MCF 10A (cell line): ENCODE measurements at places on chromosomes 12 and 14. TPM values are rescaled to one million over a fixed set of nuclear protein-coding genes. Genes with fewer than 3 reads are reported as not detected.

Gene ASCL1
- not detected in 2 replicates for total RNA-seq

DNA sequence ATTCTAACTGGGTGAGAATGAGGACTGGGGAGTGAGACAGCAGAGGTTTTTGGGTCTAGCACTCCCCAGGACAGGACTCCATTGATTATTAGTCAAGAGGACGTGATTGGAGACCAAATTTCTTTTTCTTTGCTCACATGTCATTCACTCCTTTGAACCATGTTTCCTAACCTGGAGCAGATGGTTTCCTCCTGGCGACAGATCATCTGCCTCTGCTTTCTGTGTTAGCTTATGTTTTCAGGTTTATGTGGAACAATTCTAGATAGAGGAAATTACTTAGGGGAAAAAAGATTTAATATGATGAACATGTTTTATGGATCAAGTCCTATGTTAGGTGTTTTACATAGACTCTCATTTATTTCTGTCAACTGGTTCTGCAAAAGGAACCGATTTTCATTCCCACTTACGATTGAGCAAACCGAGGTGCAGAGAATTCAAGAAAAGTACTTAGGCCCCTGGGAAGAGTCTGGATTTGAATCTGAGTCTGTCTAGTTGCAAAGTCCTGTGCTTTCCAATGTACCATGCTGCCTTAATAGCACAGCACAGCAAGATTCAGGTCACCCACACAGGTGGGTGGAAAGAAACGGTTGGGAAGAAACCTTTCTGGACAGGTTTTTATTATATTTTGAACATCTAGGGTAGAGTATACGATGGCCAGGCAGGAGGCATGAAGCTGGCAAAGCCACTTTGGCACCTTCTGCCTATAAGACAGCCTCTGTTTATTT lies 30.8 kb downstream of the SMOC1 start:
- DNase-seq: no peak

Gene INHBC
- total RNA-seq: not detected in 2 replicates

Gene KSR2
- 0.02 TPM in 1 of 2 replicates, not detected in the other for total RNA-seq

- DNase-seq: peak; percentile 8
Observed at GRCh38 chr14:92585981-92586937, 72.7 kb downstream of the RIN3 start.

Gene MGP
- 1.3 and 4.8 TPM in 2 replicates for total RNA-seq

- peak; percentile 69 for DNase-seq
Observed at GRCh38 chr12:108856428-108857157, 790 bp downstream of the SSH1 start.

- no peak for DNase-seq
Observed at GRCh38 chr12:96176575-96176974, 17.6 kb upstream of the ELK3 start.

Gene SLCO1C1
- total RNA-seq: not detected in 2 replicates

DNA sequence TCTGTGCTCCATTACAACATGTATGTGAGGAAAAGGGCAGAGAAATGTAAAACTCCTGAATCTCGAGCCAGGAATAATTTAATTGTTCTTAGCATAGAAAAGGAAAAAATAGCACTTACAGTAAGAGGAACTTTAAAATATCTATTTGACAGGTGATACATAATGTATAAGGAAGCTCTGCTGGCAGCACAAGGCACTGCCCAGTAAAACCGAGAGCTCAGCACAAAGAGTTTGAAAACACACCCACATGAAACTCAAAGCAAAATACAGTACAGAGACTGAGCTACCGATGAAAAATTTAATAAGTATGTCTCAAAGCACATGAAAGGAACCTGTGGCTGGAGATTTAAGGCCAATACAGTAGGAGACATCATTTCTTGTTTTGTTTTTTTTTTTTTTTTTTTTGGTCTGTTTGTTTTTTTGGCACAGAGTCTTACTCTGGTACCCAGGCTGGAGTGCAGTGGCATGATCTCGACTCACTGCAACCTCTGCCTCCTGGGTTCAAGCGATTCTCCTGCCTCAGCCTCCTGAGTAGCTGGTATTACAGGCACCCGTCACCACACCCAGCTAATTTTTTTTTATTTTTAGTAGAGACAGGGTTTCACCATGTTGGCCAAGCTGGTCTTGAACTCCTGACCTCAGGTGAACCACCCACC lies 19.2 kb downstream of the CLIP1 start:
- DNase-seq: no peak

DNA sequence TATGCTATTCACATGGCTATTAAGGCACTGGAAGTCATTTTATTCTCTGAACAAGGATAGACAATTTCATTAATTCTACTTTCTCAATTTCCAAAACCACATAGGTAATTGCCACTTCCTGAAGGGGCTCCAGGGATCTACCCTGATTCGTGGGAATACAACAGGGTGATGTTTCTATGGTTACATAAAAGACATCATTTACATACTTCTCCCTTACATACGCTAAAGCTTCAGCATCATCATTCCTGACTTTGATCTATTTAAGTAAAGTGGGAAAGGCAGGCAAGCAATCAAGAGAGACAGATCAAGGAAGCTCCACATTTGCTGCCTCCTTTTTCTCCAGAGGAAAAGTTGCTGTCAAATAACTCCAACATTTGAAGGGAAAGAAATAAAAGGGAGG lies 118.8 kb upstream of the SINHCAF start:
- no peak for DNase-seq

- no peak for DNase-seq
Observed at GRCh38 chr14:80605536-80605935, 336.0 kb downstream of the CEP128 start.

DNA sequence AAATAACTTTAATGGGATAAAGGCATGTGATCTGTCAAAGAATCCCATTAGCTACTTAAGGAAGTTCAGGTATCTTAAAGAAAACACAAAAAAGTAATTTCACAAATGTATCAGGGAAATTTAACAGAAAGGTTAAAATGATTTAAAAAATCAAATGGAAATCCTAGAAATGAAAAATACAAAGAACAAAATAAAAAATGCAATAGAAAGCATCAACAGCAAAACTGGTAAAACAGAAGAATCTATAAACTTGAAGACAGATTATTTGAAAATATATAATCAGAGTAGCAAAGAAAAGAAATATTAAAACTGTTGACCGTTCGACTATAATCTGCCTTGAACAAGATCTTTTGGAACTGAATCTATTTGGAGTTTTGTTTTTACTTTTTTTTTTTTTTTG lies 279.4 kb upstream of the SYT1 start:
- DNase-seq: no peak

DNA sequence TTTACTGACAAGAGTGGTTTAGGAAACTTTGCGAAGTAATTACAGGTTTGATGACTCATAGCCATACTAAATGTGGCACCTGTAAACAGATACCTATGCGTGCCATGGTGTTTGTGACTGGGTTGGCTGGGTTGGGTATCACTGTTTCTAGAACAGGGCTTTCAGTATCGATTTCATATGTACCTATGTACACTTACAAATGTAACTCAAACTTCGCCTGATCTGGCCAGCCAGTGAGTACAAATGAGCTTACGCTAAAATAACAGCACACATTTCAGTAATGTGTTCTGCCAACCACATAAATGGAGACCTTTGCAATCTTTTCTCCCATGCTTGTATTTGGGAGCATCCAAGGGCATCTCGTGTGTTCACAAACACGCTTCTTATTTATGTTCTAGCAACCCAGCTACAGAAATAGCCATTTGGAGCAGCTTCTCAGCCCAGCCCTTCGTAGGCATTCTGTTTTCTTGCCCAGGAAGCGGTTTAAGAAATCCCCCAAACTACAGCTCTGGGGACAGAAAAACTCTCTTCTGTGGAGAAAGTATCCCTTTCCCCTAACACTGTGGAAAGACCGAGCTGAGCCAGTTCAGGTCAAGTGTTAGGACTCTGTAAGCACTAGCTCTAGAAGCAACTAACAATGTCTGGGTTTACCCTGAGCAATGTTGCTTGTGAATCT lies 42.3 kb upstream of the MDM1 start:
- DNase-seq: peak; percentile 50

Gene EPS8
- total RNA-seq: 85.3 and 96.2 TPM in 2 replicates

GRCh38 chr12:5008661-5009060 lies 35.0 kb upstream of the KCNA5 start:
- no peak for DNase-seq

DNA sequence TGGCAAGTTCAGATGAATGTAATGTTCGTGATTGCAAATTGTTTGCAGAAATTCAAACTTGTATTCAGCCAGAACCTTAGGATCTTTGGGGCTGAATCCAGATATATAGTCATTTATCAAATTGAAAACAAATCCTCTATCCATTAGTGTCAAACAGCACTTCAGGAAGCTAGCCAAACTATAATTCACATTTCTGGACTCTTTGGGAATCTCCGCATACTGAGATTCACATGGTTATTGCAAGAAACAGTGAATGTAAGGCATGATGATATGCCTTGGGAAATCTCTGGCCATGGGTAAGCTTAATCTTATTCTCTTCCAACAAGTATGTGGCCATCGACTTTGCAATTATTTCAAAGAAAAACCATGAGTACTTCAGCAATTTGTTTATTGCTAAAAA lies 98.5 kb downstream of the KLHL28 start:
- DNase-seq: no peak

DNA sequence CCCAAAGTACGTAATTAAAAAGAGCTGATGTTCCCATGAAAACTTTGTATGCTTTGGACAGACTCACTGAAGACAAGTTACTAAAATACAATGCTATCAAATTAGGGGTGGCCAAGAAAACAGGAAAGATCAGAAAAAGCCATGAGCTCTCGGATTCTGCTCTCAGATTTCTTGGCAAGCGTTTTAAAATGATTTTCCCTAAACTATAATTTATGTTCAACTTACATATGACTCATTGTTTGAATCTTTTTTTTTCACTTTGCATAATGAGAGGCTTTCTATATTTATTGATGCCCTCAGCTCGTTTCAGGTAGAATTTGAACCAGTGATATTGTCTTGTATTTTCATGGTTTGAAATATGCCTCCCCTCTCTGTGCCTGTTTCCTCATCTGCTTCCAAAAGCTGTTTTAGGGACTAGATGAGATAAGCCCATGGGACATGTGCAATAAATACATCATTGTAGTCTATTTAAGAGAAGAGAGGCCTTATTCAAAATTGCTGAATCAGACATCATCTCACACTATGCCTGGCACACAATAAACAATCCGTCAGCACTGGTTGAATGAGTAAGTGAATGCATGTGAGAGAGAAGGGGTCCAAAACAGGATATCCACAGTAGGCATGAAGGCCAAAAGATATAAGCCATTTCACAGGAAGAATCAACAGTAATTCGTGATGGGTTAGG lies 4.7 kb upstream of the IPO8 start:
- no peak for DNase-seq

DNA sequence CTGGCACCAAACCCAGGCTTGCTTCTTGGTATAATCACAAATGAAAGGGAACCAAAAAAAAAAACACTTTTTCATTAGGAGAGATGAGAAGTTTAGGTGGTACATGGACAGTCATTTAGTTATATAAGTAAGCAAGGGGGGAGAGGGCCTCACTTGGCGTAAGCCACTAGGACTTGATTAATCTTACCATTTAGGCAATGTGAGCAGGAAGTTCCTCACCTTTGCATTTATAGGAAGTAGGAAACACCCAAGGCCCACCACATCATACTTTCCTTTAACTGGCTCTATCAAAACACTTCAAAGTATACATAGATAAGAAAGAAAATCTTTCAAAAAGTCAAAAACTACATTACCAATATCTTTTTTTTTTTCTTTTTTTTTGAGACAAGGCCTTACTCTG lies 6.7 kb upstream of the RPS6KA5 start:
- no peak for DNase-seq

DNA sequence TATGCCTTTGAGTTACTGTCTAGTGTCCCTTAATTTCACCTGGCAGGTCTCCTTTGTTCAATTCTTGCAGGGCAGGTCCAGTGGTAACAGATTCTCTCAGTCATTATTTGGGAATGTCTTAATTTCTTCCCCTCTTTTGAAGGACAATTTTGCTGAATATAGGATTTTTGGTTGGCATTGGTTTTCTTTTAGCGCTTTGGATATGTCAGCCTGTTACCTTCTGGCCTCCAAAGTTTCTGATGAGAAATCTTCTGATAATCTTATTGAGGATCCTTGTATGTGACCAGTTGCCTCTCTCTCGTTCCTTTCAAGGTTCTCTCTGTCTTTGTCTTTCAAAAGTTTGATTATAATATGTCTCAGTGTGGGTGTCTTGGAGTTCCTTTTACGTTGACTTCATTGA lies 38.1 kb downstream of the ZDHHC17 start:
- no peak for DNase-seq

GRCh38 chr12:46661110-46661845 lies 164.5 kb downstream of the SLC38A4 start:
- DNase-seq: peak; percentile 79

- DNase-seq: no peak
Observed at GRCh38 chr14:101177301-101177971, 273.9 kb upstream of the RTL1 start.

Gene CLEC12A
- total RNA-seq: not detected in 2 replicates

DNA sequence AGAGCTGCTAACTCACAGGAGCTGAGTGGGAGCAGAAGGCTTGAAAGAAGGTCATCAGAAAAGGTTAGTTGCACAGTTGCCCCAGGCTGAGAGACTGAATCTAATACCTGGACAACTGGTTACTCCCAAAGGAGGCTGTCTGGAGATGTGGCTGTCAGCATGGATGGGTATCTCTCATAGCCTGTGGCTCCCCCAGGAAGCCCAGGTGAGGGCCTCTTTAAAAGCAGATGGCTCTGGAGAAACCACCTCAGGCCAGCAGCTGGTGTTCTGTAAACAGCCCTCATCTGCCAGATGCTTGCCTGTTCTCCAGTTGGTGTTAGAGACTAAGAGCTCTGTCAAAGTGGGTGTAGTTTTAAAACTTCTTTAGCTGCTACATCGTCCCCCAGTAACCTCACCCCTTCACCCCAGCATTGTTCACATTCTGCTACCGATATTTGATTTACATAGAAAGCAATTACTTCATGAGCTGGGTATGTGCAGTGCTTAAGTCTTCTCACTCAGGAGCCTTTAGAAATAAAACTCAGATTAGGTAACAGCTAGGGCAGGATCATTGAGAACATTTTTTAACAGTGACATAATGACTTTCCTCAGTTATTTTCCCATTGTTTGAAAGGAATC lies 25.8 kb downstream of the DACT1 start:
- peak; percentile 13 for DNase-seq
